ENCODE measurements at places on chromosomes 4 and X.

DNA sequence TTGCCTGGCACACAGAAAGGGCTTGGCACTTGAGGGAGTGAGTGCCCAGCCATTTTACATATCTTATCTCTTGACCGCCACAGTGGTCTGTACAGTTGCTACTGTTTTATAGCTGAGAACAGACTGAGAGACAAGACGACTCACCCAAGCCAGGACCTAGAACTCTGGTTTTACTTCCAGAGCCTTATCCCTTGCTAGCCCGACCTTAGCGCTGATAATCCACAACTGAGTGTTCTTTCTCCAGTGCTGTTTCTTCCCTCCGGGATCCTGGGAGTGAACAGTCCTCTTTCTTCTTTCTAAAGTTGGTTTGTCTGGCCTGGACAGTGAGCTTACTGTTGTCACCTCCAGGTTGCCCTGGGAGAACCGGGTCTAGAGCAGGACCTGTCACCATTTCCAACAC, 52.5 kb upstream of the TADA2B start:
- no peak for DNase-seq

- no peak for DNase-seq
Measured at GRCh38 chrX:137575596-137576255, 9.8 kb downstream of the ZIC3 start.

DNA sequence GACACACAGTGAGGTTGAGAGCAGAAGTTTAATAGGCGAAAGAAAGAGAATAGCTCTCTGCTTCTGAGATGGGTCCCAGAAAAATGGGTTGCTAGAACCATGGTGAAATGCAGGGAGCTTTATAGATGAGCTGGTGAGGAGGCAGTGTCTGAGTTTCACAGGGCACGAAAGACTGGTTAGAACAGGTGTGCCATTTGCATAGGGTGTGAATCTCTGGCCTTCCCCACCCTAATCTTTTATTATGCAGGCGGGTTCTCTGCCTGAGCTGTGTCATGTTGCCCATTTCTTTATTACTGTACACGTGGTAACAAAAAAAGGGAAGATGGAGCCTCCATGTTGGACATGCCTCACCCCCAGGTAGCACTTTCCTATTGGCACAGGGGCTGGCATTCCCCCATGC, 39.1 kb downstream of the FUNDC1 start:
- DNase-seq, result no peak

- no peak for DNase-seq
Measured at GRCh38 chrX:13933851-13934250, 95.8 kb downstream of the GEMIN8 start.

GRCh38 chr4:6875431-6875831, 34.2 kb upstream of the TBC1D14 start:
- DNase-seq, result no peak

GRCh38 chrX:5549512-5549911, 679.2 kb downstream of the NLGN4X start:
- DNase-seq, result no peak

- DNase-seq, result peak; percentile 80
Measured at GRCh38 chr4:22190855-22191254, 242.3 kb upstream of the KCNIP4 start.

DNA sequence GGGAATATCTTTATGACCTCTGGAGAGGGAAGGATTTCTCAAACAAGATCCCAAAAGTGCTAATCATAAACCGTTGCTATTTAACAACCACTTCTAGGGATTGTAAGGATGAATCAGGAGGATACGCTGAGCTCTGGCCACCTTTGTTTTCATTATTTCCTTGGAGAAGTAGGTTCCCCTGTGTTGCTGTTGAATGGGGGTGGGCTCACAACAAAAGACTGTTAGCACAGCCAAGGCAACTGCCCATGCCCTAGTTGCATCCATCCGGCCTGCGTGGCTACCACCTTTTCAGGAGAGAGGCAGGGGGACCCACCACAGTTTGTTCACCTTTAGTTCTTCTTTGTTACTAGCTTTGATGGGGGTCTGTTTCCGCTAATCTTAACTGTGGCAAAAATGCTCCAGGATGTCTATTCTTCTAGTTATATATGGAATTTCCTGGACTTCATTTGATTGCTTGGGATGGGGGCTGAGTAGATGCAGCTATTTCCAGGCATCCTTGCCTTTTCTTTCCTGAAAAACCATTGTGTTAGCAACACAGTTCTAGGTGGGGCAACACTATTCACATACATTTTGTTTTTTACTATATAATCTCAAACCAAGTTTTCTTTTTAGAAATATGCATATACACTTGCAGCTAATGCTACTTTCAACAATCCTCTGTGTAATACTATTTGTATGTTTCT, 95.4 kb downstream of the KDR start:
- no peak for DNase-seq

DNA sequence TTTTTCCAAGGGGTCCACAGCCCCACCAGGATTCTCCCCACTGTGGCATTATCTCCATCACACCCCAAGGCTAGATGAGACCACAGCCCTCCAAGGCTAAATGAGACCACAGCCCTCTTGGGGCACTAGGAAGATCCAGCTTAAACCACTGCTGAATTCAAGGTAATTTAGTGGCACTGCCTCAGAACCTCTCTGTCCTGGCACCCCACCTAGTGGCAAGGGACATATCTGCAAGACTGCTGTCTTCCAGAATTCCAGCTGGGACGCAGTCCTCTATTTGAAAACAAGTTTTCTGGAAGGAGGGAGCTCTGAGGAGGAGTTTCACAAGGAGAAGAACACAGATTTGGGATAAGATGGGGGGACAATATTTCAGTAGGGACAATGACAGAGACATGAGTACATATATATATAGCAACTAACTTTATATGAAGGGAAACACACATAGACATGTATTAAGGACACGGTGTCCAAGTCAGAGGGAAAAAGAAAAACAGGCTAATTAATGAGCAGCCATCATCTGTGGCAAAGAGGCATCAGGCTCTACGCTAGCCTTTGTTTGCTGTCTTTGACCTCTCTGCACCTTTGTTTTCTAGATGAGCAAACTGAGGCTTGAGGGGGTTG, 9.3 kb downstream of the CETN2 start:
- DNase-seq, result peak; percentile 26

DNA sequence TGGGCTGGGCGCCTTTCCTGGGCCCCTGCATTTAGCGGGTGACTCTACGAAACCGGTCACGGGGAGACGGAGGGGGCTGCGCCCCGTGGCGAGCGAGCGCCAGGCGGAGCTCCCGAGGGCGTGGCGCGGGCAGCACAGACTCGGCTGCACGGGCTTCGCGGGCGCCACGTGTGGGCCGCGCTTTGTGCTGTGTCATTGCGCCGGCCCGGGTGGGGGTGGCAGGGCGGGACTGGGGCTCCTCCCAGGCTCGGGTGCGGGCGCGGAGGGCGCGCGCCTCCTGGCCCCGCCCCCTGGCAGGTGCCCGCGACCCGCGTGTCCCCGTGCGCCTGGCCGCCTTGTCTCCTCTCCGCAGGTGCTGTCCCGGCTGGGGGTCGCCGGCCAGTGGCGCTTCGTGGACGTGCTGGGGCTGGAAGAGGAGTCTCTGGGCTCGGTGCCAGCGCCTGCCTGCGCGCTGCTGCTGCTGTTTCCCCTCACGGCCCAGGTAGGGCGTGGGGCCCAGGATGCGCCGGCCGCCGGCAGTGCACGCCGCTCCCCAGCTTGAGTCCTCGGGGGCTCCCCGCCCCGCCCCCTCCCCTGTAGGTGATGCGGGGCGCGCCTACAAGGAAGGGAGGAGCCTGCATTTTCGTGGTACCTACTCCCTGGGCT, 651 bp downstream of the UCHL1 start:
- peak; percentile 46 for DNase-seq

- no peak for DNase-seq
Measured at GRCh38 chr4:66275411-66276038, 605.2 kb upstream of the EPHA5 start.

DNA sequence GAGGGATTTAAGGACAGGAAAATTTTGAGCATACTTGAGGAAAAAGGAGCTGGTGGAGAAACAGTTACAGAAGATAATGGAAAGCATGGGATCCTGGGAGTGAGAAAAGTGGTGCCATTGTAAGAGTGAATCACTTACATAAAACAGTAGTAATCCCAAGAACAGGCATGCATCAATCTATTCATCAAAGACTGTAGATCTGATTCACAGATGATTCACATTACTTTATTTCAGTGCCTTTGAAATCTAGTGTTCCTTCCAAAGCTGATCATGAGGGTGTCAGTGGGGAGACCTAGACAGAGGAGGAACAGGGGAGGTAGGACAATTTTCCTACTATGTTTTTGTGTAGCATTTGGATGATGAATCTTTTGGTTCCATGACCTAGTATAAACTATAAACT, 102.7 kb downstream of the TAB3 start:
- peak; percentile 12 for DNase-seq

DNA sequence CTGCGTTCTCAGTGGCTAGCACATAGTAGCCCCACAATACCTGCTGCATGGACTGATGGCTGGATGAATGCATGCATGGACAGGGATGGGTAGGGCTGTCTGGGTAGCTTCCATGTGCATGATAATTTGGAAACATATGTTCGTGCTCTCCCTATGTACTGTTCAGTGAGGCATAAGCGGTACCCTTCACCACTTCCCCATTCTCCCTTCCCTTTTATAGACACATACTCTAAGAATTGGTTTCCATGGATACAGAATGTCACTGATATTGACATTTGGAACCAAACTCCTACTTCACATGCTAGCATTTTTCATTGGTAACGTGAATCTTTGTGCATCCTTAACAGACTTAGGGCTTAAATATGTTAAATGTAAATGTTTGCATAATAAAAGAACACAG, 20.4 kb downstream of the USP46 start:
- no peak for DNase-seq

- DNase-seq, result no peak
Measured at GRCh38 chr4:62194342-62194741, 994.2 kb downstream of the ADGRL3 start.

DNA sequence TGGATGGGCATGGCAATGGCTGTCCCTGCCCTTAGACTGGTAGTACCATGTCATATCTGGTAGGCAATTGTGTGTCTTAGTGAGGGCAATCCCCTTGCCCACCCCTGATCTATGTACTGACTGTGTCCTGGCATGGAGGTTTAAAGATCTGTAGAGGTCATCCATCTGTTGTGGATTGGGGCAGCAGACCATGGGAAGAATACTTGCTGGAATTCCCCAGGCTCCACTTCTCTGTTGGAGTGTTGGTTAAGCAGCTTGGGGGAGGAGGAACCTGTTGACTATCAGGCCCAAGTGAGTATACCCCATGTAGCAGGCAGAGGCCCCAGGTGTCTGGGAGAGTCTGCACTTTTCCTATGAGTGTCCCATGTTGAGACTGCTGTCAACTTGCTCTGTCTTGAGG, 246.7 kb upstream of the DIPK2B start:
- no peak for DNase-seq

DNA sequence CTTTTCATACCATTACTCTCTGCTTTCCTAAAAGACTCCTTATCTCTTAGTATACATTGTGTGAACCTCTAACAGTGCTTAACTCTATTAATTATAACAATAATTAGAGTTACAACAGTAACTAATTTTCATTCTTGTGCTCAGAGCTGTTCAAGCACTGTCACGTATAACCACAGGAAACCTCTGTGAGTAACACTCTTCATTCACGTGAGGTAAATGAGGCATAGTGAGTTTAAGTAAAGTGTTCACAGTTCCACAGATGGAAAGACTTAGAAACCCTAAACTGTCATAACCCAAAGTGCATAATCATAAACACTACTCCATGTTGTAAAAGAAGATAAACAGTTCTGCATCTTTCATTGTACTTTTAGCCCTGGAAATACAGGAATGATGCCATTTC, 222.4 kb downstream of the CCSER1 start:
- DNase-seq, result no peak

GRCh38 chr4:41282366-41282765, 25.6 kb downstream of the UCHL1 start:
- no peak for DNase-seq

GRCh38 chrX:132738951-132739350, 219.5 kb downstream of the HS6ST2 start:
- DNase-seq, result no peak

GRCh38 chr4:158010361-158010760, 162.5 kb downstream of the GASK1B start:
- DNase-seq, result no peak

DNA sequence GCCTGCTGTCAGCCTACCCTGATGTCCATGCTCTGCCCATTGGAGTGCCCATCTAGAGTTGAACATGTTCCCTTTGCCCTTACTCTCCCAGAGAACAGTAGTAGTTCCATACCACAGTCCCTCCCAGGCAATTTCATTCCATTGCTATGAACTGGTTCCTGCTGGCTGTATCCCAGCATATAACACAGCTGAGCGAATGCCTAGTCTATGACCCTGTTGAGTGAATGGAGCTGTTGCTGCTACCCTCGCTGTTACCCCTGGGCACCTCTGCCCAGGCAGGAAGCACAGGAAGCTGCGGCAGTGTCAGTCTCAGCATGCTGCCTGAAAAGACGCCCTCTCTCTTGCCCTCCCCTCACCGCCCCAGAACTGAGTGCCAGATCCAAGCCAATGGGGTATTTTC, 73.3 kb downstream of the SOX3 start:
- no peak for DNase-seq

DNA sequence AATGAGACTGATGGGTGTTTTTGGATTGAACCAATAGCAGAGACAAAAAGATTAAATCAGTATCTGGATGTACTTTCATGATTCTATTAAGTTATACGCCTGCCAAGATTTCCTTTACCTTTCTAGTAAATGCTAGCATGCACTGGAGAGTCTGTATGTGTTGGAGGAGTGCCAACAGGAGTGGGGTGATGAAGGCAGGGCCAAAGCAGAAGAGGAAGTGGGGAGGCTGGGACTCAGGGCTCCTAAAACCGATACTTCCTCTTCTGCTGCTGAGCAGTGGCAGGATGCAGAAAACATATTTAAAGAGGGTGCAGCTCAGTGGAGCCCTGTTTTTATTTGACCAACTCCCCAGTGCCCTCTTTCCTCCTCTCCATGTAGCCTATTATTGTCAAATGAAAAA, 5.6 kb downstream of the CYSLTR1 start:
- no peak for DNase-seq

DNA sequence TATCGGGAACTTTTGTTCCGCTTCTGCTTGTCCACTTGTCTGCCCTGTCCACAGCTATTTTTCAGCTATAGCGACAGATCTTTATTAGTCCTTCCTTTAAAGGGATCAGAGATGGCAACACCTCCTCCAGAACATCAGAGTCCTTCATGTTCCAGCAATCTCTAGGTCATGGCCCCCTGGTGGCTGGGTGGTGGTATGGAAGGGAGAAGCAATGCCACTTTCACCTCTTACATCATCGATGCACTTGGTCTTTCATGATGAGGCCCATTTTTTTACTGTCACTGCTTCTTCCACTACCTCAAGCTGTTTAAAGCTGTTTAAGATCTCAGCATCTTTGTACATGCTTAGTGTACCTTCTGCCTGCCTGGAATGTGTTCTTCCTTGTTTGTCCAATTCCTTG, 106.7 kb downstream of the ARHGAP6 start:
- DNase-seq, result peak; percentile 5

- DNase-seq, result peak; percentile 95
Measured at GRCh38 chr4:38667085-38667893, 3.3 kb downstream of the KLF3 start.

GRCh38 chr4:38332699-38333098, 331.3 kb upstream of the KLF3 start:
- DNase-seq, result no peak

DNA sequence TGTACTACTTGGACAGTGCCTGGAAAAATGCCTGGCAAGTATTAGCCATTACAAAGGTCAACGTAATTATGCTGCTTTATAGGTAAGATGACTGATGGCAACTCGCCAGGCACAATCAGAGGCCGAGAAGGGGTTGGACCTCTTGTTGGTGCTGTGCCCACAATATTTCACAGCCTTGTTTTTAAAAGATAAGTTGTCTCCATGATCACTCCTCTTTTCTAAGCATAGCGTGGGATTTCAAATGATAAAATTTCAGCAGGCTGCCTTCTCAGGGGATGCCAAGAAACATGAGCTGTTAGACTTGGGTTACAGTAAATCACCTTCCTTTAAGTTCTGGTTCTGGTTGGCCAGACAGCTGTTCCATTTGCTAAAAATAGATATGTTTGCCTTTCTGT, 26.9 kb downstream of the HOPX start:
- no peak for DNase-seq
